Stimulated activated CD8-positive, alpha-beta memory T cell treated with anti-CD3 and anti-CD28 coated beads, Interleukin-15, amount 100 ng/mL, for 48 hours (primary cell): ENCODE measurements at places on chromosomes 4 and X.

DNA sequence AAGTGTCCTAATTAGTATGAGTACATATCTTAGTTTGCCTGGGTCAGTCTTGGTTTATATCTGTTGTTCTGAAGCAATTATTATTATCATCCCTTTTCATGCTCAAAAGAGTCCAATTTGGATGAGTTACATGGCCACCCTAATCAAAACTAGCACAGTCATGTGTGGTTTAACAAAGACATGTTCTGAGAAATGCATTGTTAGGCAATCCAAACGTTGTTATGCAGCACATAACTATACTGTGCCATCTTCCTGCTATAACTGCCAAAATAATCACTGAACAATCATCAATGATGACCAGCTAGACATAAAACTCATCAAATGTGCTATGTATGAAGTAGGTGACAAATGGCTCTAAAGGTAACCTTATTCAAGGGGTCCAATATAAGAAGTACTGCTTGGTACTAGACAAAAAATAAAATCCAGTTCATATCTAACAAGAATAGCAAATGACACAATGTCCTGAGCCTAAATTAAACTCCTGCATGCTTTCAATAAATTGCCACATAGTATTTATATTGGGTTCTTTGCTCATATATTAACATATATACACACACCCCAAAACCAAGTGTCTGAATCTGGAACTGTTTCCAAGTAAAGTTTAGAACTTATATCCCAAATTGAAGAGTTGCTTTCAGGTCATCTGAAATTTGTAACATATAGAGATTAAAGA lies 41.9 kb downstream of the CNOT6L start:
- DNase-seq: no peak

DNA sequence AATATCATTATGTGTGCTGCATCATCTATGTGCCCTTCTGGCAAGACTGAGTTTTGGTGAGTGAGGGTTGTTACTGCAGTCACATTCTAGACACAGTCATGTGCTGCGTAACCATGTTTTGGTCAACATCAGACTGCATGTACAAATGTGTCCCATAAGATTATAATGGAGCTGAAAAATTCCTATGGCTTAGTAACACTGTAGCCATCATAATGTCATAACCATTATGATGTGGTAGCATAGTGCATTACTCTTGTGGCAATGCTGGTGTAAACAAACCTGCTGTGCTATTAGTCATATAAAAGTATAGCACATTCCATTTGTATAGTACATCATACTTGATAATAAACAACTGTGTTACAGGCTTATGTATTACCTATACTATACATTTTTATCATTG lies 198.1 kb upstream of the NUDT6 start:
- DNase-seq: no peak

GRCh38 chr4:88730811-88731210 lies 33.2 kb upstream of the NAP1L5 start:
- no peak for DNase-seq

DNA sequence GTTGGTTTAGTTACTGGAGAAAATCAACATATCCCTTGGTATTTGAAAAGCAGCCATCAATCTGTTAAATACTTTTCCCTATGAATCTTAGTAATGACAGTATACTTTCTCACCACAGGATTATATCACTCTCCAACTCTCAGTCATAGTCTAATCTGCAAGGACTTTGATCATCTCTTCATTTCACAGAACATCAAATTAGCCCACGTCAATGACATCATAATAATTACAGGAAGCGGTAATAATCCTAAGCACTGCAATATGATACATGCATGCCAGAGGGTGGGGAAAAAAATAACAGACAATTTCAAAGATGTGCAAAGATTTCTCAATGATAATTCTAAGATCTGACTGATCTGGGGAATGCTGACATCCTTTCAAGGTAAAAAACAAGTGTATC lies 404.1 kb downstream of the GPM6A start:
- DNase-seq: no peak
